A549 treated with GW870086 at 1 μM for 4 hours (cell line): ENCODE measurements at places on chromosomes 5 and 9. TPM values are rescaled to one million over a fixed set of nuclear protein-coding genes. Genes with fewer than 3 reads are reported as not detected.

CNOT6 gene
- total RNA-seq = 12.0 to 22.0 TPM (median 18.5 TPM) in 5 replicates

TMC1 gene
- 0.06 to 0.29 TPM (median 0.13 TPM) in 3 of 5 replicates, not detected in the others for total RNA-seq

EGFLAM gene
- 0.11 to 0.51 TPM (median 0.17 TPM) in 5 replicates for total RNA-seq

FCN2 gene
- not detected in 5 replicates for total RNA-seq

GPX3 gene
- total RNA-seq = 15.4 to 22.8 TPM (median 17.9 TPM) in 5 replicates

COL27A1 gene
- total RNA-seq = 8.5 to 11.8 TPM (median 10.8 TPM) in 5 replicates

ZNF483 gene
- total RNA-seq = 0.40 to 0.98 TPM (median 0.54 TPM) in 5 replicates

NXNL2 gene
- total RNA-seq = 0.45 to 1.0 TPM (median 0.80 TPM) in 5 replicates

C1QTNF2 gene
- total RNA-seq = 0.05 to 0.16 TPM (median 0.11 TPM) in 5 replicates

HAVCR2 gene
- 0.22 to 0.39 TPM (median 0.30 TPM) in 5 replicates for total RNA-seq

DDX4 gene
- not detected in 5 replicates for total RNA-seq

KCNV2 gene
- total RNA-seq = not detected in 5 replicates

SLC1A1 gene
- total RNA-seq = 0.79 to 1.5 TPM (median 1.3 TPM) in 5 replicates

TNFSF15 gene
- 0.13 to 0.17 TPM (median 0.15 TPM) in 5 replicates for total RNA-seq

DMRTA1 gene
- 0.55 to 0.83 TPM (median 0.77 TPM) in 5 replicates for total RNA-seq

PCA3 gene
- total RNA-seq = not detected in 5 replicates

ACER2 gene
- 2.3 to 3.1 TPM (median 2.9 TPM) in 5 replicates for total RNA-seq

CDC20B gene
- total RNA-seq = 0.09 to 0.21 TPM (median 0.10 TPM) in 4 of 5 replicates, not detected in the other

PDE8B gene
- total RNA-seq = 1.5 to 2.1 TPM (median 1.7 TPM) in 5 replicates

PCDHB13 gene
- total RNA-seq = 0.03 to 0.07 TPM (median 0.07 TPM) in 4 of 5 replicates, not detected in the other

EGFL7 gene
- 36.2 to 58.7 TPM (median 55.2 TPM) in 5 replicates for total RNA-seq

SLC25A51 gene
- 17.6 to 21.0 TPM (median 20.1 TPM) in 5 replicates for total RNA-seq

FGF1 gene
- 0.35 to 1.4 TPM (median 0.47 TPM) in 4 of 5 replicates, not detected in the other for total RNA-seq

PLEKHG4B gene
- 0.77 to 1.6 TPM (median 1.1 TPM) in 5 replicates for total RNA-seq

GRPEL2 gene
- total RNA-seq = 7.4 to 8.8 TPM (median 7.8 TPM) in 5 replicates

SPATA31A3 gene
- not detected in 5 replicates for total RNA-seq

MEIKIN gene
- total RNA-seq = not detected in 5 replicates

SOX30 gene
- 0.07 to 0.10 TPM in 2 of 5 replicates, not detected in the others for total RNA-seq

SNX24 gene
- total RNA-seq = 18.3 to 23.8 TPM (median 23.1 TPM) in 5 replicates

CTSV gene
- total RNA-seq = 11.9 to 13.8 TPM (median 13.4 TPM) in 5 replicates

PFN3 gene
- not detected in 5 replicates for total RNA-seq

PCDHGA8 gene
- total RNA-seq = 0.02 to 0.13 TPM (median 0.07 TPM) in 3 of 5 replicates, not detected in the others

LECT2 gene
- not detected in 5 replicates for total RNA-seq

SUSD3 gene
- 0.65 to 1.1 TPM (median 0.83 TPM) in 5 replicates for total RNA-seq

TNC gene
- total RNA-seq = 0.59 to 1.1 TPM (median 0.61 TPM) in 5 replicates

COL5A1 gene
- total RNA-seq = 28.5 to 55.9 TPM (median 48.7 TPM) in 5 replicates

CSF1R gene
- total RNA-seq = 0.15 to 0.37 TPM (median 0.28 TPM) in 5 replicates

MARCOL gene
- not detected in 5 replicates for total RNA-seq
